Renal pelvis (tissue), 12 donors: ENCODE measurements at places on chromosomes 12 and 14.
A peak's percentile ranks its signal among the peaks of the same experiment; 100 is the strongest.

- DNase-seq: no peak
Measured at GRCh38 chr14:89327771-89328212, 89.2 kb downstream of the FOXN3 start.

- no peak for DNase-seq
Measured at GRCh38 chr14:68466491-68466977, 326.3 kb downstream of the ZFP36L1 start.

DNA sequence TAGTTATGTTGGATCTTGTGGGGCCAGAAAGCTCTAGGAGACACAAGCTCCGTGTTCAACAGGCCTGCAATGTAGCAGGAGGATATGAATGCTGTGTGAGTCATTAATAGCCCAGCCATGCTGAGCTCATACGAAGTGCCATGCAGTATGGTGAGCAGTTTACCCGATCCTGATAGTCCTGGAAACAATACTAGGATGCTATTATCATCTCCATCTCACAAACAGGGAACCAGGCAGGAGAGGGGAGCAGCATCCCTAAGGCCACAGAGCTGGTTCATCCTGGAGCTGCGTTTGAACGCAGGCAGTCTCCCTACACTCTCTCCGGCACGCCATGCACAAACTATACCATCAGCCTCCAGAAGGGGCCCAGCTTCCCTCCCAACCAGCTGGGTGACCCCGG is 20.5 kb downstream of the TTC7B start:
- no peak for DNase-seq

DNA sequence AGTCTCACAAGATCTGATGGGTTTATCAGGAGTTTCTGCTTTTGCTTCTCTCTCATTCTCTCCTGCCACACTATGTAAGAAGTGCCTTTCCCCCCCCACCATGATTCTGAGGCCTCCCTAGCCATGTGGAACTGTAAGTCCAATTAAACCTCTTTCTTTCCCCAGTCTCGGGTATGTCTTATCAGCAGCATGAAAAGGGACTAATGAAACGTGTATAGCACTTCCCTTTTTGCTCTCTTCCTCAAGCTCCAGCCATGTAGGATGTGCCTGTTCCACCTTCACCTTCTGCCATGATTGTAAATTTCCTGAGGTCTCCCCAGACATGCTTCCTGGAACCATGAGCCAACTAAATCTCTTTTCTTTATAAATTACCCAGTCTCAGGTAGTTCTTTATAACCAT is 7.0 kb upstream of the CRACR2A start:
- DNase-seq: no peak

DNA sequence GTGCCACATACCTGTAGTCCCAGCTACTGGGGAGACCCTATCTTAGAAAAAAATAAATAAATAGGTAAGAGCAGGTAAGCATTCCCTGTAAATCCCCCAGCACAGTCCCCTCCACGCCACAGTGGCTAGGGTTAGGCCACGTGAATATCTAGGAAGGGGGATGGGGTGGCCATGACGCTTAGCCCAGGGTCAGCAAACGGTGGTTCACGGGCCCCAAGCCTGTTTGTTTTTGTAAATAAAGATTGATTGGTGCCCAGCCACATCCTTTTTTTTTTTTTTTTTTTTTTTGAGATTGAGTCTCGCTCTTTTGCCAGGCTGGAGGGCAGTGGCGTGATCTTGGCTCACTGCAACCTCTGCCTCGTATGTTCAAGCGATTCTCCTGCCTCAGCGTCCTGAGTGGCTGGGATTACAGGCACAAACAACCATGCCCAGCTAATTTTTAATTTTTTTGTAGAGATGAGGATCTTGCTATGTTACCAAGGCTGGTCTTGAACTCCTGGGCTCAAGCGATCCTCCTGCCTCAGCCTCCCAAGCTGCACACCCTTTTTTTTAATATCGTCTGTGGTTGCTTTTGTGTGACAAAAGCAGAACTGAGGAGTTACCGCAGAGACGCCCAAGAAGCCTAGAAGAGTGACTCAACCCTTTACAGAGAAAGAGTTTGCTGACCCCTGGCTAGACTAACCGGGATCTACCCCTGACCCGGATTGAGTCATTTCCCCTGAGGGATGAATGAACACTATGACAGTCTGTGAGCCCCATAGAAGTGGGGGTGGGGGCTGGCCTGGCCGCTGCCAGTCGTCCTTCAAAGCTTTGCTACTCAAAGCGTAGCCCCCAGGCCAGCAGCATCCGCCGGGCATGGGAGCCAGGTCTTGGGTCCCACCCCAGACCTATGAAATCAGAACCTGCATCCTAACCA is 113.7 kb upstream of the NCOR2 start:
- no peak for DNase-seq

DNA sequence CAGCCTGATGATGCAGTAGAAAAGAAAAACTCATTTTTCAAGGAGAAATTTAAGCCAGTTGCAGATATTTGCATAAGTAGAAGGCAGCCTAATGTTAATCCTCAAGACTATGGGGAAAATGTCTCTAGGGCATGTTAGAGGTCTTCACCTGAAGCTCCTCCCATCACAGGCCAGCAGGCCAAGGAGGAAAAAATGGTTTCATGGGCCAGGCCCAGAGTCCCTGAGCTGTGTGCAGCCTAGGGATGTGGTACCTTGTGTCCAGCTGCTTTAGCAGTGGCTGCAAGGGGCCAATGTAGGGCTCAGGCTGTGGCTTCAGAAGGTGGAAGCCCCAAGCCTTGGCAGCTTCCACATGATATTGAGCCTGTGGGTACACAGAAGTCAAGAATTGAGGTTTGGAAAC is 1946.7 kb upstream of the FLRT2 start:
- DNase-seq: no peak

- DNase-seq: no peak
Measured at GRCh38 chr12:101792046-101792931, 38.5 kb downstream of the GNPTAB start.

- DNase-seq: no peak
Measured at GRCh38 chr14:71628433-71628832, 303.8 kb upstream of the RGS6 start.

- DNase-seq: no peak
Measured at GRCh38 chr14:51654533-51654845, 2.8 kb downstream of the FRMD6 start.

- no peak for DNase-seq
Measured at GRCh38 chr12:52063082-52063924, 6.5 kb upstream of the ATG101 start.

- no peak for DNase-seq
Measured at GRCh38 chr14:104678346-104678745, 11.1 kb upstream of the INF2 start.

DNA sequence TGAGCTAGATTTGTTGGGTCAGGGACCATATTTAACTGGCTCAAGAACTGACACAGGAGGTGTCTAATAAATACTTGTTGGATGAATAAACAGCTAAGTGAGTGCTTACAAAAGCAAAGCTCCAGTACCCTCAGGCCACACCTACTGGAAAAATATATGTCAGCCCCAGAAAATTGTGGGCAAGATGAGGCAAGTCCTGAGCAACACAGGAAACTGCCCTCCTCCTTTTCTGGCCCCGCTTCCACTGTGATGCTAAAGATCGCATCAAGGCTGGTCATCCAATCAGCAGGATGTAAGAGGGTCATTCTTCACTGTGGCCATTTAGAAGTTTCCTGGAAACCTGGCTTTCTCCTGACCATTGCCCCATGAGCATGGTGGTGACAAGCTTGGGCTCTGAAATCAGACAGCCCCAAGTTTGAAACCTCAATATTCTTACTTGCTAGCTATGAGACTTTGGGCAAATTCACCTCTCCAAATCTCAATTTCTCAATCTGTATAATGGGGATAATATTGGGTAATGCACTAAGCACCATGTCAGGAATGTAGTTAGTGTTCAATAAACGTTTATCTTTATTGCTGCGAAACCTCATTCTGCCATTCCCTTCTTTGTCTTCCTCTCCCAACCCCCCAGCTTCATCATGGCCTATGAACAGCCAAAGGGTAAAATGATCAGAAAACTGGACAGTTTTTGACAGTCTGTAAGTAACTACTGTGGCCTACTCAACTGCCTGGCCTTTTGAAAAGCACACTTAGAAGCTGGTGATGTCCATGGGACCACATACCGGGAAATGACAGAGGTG is 139.3 kb upstream of the PZP start:
- no peak for DNase-seq

- no peak for DNase-seq
Measured at GRCh38 chr14:105411017-105411941, 8.3 kb upstream of the MTA1 start.

DNA sequence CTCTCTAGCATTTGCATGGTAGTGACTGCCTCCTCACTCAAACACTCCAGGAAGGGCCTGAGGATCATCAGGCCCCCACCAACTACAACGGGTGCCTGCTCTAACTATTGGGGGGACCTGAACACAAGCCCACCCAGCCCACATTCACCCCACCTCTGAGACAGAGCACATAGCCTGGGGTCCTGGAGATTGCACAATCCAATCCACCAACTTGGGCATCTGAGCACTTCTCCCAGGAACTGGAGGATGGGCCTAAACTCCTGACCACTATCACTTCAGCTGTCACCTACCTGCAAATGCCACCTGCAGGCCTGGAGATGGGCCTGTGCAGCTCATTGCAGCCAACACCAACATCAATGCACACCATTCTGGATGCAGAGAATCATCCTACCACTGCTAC is 66.6 kb downstream of the TMTC3 start:
- DNase-seq: no peak

DNA sequence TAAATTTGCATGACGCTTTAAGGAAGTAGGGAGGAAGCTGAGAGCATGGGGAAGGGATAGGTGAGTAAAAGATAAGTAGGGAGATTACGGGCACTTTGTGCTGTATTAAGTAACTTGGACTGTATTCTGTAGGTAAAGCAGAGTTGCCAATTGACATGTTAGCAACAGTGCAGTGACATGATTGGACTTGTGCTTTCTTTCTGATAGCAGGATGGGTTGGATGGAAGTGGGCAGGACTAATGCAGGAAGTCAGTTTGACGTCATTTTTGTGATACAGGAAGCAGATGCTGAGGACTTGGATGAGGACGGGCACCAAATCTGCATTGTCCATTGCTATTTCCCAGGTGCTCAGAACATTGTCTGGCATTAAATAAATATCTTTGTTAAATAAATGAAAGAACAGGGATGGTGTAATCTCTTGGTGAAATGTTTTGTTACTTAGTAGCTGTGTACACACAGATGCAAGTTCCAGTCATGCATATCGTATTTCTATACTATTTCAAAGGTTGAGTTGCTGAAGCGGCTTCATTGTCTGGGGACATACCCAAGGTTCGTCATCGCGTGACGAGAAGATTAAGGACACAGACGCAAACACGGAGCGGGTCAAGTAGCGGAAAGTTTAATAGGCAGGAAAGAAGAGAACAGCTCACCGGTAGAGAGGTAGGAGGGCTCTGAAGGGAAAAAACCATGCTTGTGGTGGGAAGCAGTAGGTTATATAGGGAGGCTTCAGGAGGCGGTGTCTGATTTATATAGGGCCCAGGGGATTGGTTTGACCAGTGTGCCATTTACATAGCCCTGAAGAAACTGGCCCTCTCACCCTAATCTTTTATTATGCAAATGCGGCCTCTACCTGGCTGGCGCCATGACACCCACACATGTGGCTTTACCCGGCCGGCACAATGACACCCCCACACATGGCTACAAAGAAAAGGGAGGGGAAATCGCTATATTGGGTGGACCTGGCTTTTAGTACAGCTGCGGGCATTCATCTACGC is 30.7 kb downstream of the GUCY2C start:
- peak; percentile 21 for DNase-seq

- DNase-seq: no peak
Measured at GRCh38 chr14:35669782-35670181, 135.8 kb downstream of the INSM2 start.

DNA sequence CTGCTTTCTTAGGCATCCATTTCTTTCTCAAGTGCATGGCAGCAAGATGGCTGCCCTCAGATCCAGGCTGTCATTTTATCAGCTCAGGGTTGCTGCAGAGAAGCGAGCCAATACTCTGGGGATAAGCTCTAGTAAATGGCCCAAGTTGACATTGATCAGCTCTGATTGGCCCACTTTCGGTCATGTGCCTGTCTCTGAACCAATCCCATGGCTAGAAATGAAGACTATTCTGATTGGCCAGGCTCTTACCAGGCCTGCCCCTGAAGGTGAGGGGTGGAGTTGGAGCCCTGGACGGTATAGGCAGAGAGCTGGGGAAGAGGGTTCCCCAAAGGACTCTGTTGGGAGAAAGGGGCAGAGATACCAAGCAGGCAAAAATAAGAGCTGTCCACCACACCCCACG is 41.4 kb downstream of the MYO1H start:
- no peak for DNase-seq

DNA sequence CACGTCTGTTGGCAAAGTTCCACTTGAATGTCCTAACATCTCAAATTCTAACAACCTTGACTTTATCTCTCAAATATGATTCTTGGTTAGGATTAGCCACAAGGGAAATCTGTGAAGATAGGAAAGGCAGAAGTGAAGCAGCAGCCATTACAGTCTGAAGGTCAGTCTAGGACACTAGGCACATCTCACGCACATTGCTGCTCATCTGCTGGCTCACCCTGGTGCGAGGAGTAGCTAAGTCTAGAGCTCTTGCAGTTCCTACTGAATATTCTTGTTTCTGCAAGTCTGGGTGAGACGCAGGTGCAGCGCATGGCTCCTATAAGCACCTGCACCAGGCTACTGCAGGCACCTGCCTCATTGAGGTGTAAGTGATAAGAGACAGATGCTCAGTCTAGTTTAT is 6.4 kb upstream of the SLC25A3 start:
- DNase-seq: no peak

- no peak for DNase-seq
Measured at GRCh38 chr12:131808744-131809371, 19.3 kb upstream of the MMP17 start.

DNA sequence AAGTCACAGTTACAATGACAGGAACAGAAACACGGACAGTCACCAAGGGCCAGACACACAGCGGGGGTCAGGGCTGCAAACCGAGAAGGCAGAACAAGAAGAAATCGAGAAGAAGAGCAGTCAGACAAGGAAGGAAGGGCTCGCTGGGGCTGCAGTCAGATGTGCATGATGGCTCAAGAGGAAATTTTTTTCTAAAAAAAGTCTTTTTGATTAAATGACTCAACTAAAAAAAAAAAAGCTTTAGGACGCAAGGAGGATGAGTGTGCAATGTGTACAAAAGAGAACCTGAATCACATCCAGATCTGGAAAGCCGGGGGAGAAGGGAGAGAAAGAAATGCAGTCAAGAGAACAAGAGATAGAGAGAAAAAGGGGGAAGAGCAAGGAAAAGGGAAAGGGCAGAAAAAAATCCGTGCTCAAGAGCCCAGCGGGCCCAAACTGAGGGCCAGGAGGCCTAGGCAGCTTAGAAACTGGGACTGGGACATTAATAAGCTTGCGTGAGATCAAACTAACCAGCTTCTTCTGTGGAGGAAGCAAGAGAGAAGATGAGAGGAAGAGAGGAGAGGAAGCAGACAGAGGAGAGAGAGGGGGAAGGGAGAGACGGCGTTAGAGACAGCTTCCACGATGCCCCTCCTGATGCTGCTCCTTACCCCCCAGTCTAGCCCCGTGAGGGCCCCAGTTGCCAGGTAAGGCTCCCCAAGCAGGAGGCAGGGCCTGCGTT is 6.7 kb downstream of the IFFO1 start:
- no peak for DNase-seq

DNA sequence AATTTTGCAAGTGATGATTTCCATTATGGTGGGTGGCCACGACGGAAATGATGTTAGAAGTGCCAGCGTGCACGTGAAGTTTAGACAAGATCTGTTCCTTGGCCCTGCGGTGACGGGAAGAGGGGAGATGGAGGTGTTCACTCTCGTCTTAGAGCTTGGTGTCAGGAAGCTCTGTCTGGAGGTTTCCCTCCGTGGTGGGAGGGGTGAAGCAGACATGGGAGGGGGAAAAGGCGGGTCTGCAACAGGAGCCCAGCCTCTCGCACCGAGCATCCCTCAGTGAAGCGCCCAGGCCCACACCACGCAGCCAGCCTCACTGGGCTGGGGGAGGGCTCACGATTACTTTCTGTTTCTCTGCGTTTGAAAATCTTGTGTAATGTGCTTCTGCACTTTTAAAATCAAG is 26.3 kb downstream of the EML1 start:
- no peak for DNase-seq
